ENCODE measurements at places on chromosomes 3 and 15.
A peak's percentile ranks its signal among the peaks of the same experiment; 100 is the strongest.

DNA sequence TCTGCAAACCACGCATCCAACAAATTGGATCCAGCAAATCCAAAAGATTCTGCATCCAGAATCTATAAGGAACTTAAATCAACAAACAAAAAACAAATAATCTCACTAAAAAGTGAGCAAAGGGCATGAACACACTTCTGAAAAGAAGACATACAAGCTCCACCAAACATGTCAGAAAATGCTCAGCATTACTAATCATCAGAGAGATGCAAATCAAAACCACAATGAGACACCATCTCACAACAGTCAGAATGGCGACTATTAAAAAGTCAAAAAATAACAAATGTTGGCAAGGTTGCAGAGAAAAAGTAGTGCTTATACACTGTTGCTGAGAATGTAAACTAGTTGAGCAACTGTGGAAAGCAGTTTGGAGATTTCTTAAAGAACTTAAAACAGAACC, 21.6 kb upstream of the SLC25A36 start:
- DNase-seq: no peak

DNA sequence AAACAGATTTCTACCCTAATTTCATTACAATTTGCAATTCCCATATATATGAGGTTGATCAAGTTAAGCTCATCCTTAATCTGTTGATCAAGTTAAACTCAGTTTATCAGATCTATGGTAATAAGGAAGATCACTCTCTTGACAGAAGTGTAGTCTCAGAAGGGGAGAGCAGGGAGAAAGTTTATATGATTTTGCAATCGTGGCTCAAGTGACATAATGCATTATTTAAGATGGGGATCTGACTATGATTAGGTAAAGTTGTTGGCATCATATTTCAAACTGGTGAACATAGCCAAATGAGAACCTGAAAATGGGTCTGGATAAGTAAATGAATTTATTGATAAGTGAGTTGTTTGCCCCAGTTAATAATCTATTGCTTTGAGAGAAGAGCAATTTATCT, 995.3 kb downstream of the OTOL1 start:
- DNase-seq: no peak

DNA sequence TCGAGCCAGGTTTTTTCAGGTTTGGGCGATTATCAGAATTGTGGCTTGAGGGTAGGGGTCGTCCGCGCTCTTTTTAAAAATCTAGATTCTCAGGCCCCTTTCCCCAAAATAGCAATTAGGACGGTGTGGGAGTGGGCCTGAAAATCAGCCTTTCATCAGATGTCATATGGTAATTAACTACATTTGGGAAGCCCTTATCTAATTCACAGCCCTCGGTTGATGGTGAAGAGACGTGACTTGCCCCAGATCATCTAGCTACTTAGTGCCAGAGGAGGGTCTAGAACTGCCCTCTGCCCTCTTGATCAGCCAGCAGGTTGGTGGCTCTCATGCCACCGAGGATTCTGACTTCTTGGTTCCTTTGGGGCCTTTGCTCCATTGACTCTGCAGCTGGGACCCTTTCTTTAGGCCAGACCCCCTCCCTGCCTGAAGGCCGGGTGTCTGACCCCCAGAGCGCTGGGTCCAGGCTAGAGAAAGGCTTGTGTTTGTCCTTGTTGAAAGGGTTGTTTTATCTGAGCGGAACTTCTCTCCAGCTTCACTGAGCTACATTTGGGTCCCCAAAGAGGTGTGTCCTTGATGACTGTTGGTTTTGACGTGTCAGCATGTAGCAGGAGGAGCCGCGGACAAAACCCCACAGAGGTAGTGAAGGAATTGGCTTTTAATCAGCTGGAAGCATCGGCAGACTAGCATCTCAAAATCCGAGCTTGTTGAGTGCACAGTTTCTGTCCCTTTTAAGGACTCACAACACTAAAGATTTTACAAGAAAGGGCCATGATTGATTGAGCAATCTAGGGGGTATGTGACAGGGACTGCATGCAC, 857 bp downstream of the AEN start:
- no peak for DNase-seq

DNA sequence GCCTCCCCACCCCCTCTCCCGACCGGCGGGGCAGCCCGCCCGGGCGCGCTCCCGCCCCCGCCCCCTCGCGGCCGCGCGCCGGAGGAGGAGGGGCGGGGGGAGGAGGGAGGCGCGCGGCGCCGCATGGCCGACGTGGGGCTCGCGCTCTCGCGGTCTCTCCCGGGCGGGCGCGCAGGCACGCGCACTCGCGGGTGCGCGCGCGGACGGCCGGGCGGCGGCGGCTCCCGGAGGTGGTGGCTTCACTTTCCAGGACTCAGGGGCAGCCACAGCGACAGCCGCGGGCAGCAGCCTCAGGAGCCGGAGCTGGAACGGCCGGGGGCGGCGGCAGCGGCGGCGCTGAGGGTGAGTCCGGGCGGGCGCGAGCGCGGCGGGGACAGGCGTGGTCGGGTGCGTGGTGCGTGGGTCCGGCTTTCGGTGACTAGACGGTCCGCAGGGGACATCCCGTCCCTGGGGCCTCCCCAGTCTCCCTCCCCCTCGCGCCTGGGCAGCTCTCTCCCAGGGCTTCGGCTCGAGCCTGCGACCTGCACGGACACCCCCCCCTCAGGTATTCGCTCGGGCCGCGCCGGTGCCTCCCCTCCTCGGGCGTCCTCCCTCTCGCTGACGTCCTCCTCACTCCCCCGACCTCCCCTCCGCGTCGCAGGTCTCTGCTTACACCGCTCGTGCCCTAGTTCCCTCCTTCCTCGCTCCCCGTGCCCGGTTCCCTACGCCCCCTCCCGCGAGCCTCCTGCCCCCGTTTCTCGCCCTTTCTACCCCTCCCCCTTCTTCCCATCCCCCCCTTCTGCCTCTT, at the start of gene UBE2E2:
Gene UBE2E2 (plus strand): TSS at position 407 of the 787 bp plus-strand sequence.
- peak; percentile 97 for DNase-seq

DNA sequence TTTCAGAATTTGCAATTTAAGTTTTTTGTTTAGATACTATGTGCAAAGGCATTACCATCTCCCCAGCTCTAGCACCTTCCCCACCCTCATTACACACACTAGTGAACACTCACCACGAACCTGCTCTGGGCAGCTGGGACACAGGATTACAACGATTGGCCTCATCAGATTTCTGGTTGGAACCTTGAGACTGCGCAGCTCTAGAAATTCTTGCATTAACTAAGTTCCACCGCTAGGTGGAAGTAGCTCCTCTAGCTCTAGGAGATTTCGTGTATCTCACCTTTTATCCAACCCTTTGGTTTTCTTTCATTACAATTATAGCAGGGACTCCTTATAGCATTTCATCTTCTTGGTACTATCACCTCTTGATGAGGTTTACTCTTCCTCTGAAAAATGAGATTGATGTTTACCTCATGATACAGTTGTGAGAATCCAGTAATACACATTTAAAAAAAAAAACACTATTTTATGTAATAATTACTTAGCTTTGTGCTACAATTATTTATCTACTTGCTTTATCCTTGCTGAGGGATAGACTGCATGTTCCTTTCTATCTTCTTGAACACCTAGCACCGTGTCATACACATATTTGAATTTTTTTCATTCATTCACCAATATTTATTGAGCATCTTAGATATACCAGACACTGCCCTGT, 28.7 kb upstream of the PLOD2 start:
- DNase-seq: peak; percentile 40

- DNase-seq: no peak
These were observed 14.8 kb downstream of the GTPBP8 start for GRCh38 chr3:113005611-113006010.

- no peak for DNase-seq
These were observed 49.9 kb upstream of the PLSCR4 start for GRCh38 chr3:146300768-146301167.

DNA sequence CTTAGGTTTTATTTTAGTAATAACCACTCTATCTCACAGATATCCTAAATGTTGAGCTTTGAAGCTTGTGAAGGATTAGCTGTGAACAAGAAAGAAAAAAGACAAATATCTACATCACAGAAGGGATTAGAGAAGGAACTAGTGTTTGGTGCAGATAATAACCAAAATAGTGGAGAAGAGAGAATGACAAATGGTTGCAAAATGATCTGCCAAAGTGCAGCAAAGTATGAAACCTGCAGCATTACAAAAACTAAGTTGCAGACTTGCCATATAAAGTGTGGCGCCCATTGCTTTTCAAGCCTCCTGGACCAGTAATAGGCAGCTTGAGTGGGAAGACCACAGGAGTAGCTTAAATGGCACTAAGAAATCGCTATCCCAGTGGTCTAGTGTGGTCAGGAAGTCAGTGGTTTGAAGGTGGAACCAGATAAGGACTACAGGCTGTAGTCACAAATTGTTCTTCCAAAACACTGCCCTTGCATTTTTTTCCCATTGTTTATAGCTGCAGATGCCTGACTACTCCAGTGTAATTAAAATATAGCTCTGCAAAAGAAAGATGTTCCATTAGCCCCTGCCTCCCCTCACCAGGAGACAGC, 20.7 kb downstream of the TPM1 start:
- DNase-seq: no peak

GRCh38 chr3:40407007-40407406, 20.0 kb downstream of the ENTPD3 start:
- DNase-seq: no peak

- DNase-seq: no peak
These were observed 35.8 kb downstream of the SCG5 start for GRCh38 chr15:32677238-32677750.

- no peak for DNase-seq
These were observed 7.4 kb upstream of the MBNL1 start for GRCh38 chr3:152261329-152261728.

GRCh38 chr3:15860014-15860934, 62.5 kb upstream of the ANKRD28 start:
- DNase-seq: peak; percentile 58

DNA sequence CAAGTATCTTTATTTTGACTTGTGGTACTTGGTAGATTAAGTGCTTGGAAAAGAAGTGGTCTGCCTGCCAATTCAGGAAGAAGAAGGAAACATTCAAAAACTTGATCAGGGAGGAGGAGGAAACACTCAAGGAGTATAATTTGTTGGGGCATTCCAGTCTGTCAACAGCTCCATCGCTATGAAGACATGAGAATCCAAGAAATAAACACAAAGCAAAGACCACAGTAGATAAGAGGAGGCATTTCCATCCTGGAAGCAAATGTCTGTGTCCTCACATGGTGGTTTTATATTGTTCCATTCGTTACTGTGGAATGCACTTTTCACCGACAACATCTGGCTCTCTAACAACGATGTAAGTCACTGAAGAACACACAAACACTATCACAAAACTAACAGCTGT, 176.1 kb upstream of the FRMD4B start:
- no peak for DNase-seq
